ENCODE measurements at places on chromosomes 1 and 21. TPM values are rescaled to one million over a fixed set of nuclear protein-coding genes. Genes with fewer than 3 reads are reported as not detected.

The TMEM125 gene
- total RNA-seq = 0.73 TPM

- DNase-seq = no peak
- H3K27ac ChIP-seq = no peak overlapping the region
- peaks cover 5% of the 10 kb centered on the region for H3K4me1 ChIP-seq
- peaks cover 22% of the 10 kb centered on the region for H3K27me3 ChIP-seq
- H3K36me3 ChIP-seq = no peaks in the 10 kb centered on the region
These were observed 3.8 kb upstream of the ZBTB21 start for GRCh38 chr21:42013931-42014330.

DNA sequence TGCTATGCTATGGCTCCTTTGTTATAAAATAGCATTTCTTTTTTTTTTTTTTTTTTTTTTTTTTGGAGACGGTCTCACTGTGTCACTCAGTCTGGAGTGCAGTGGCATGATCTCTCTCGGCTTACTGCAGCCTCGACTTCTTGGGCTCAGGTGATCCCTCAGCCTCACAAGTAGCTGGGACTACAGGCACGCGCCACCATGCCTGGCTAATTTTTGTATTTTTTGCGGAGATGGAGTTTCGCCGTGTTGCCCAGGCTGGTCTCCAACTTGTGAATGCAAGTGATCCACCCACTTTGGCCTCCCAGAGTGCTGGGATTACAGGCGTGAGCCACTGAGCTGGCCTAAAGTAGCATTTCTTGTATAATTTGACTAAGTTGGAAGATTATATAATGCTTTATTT lies 10.8 kb downstream of the CAMTA1 start:
- peaks cover 7% of the 10 kb centered on the region for H3K4me1 ChIP-seq
- H3K27me3 ChIP-seq = no peaks in the 10 kb centered on the region
- DNase-seq = no peak

The NR5A2 gene
- total RNA-seq = not detected

The UBE2U gene
- total RNA-seq = not detected

DNA sequence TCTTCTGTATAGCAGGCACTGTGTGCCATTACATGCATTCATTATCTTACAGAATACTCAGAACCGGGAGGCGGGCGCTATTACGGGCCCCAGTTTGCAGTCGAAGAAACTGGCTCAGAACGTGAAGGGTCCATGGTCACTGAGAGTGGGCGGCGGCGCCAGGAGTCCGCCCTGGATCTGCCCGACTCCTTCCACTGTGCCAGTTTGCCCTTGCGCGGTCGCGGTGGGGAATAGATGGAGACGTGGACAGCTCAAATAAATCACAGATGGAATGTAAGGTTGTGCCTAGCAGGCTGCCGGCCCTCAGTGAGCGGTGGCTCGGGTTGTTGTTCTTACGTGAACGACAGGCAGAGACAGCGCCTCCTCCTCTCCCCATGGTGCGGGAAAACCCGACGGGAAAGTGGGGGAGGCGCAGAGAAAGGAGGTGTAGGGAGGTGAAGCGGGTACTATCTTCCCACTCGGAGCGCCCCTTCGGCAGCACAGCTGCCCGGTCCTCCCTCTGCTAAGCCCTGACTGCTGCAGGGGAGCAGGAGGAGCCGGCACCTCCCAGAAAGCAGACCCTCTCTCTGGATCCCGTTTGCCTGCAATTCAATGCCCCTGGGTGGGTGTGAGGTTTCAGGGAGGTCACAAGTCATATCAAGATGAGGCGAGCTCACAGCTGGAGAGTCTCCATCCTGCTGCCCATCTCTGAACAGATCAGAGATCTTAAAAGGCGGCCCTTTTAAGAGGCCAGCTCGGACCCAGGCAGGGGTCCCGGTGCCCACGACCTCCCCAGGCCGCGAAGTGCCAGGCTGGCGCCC lies 1.1 kb downstream of the COL9A2 start:
- peaks cover 15% of the 10 kb centered on the region for H3K4me1 ChIP-seq
- H3K4me3 ChIP-seq = peak overlapping the region; percentile 56
- no peak overlapping the region for H3K27ac ChIP-seq
- no peaks in the 10 kb centered on the region for H3K36me3 ChIP-seq

- peak; percentile 87 for DNase-seq
- H3K4me3 ChIP-seq = no peak overlapping the region
- no peak overlapping the region for H3K27ac ChIP-seq
These were observed 26.6 kb upstream of the HPDL start for GRCh38 chr1:45299981-45300668.

DNA sequence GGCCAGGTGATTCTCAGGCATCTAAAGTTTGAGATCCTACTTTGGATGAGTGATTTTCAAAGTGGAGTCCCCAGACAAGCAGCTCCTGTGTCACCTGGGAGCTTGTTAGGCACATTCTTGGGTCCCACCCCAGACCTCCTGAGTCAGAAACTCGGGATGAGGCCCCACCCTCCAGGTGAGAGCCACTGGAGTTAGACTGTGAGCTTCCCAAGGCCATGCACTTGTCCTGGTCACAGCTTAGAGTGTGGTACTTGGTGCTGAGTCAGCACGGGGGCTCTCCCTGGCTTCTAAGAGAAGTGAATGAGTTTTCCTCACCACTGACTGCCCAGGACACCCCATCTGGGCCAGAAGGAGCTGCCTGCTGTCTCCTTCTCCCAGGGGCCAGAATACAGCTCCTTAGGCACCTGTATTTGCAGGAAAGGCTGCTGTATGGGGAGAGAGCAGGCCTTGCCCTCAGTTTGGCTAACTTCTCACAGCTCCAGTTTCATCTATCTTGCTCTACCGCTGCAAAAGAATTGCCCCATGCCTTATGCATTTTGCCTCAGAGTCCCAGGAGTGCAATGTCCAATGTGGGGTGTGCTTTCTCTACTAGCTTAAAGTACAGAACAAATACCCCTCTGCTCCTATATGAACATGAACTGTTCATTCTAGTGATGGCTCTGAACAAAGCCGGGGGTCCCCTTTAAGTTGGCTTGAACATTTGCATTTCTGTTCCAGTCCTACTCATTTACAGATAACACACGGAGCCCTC lies 98.1 kb downstream of the PSMG1 start:
- H3K36me3 ChIP-seq = no peaks in the 10 kb centered on the region
- H3K27ac ChIP-seq = no peak overlapping the region
- no peaks in the 10 kb centered on the region for H3K27me3 ChIP-seq
- H3K4me3 ChIP-seq = no peak overlapping the region

The ETV3L gene
- not detected for total RNA-seq

DNA sequence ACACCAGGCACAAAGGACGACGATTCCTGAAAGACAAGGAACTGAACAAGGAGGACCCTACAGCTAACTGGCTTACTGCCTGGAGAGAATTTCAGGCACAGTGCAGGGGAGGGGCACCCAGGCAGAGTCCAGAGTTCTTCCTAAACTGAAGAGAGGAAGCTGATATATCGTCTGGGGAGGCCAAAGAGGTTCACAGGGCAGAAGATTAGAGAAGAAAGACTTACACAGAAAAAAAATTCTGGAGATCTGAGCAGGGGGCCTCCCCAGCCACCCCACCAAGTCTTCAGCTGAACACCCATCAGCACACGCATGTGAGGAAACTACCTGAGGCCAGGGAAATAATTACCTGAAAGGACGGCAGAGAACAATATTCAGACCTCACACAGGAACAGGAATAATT lies 24.6 kb downstream of the SORT1 start:
- H3K4me3 ChIP-seq = no peak overlapping the region
- H3K27ac ChIP-seq = peak overlapping the region; percentile 13
- no peaks in the 10 kb centered on the region for H3K36me3 ChIP-seq
- H3K27me3 ChIP-seq = no peaks in the 10 kb centered on the region
- no peaks in the 10 kb centered on the region for H3K4me1 ChIP-seq

The LIN28A gene
- total RNA-seq = 1,384 TPM

The ZBTB17 gene
- 19.5 TPM for total RNA-seq

GRCh38 chr1:230208619-230209261 lies 141.7 kb downstream of the GALNT2 start:
- DNase-seq = no peak
- H3K4me3 ChIP-seq = no peak overlapping the region
- peaks cover 16% of the 10 kb centered on the region for H3K4me1 ChIP-seq

DNA sequence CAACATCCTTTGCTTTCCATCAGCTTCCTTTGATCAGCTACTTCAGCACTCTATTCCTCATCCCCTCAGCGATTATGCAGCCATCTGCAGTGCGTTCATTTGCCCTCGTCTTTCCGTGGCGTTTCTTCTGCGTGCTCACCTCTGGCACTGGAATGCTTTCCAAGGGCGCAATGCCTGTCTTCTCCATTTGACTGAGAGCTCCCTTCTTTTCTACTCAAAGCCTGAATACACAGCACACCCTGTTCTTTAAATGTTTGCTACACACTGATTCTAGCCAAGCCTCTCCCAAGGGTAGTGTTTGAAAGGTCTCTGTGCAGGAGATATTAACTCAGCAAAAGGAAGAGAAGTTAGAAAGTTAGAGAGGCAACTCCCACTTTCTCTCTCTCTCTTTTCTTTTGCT lies 22.6 kb downstream of the C1orf116 start:
- H3K36me3 ChIP-seq = no peaks in the 10 kb centered on the region
- H3K27me3 ChIP-seq = no peaks in the 10 kb centered on the region

DNA sequence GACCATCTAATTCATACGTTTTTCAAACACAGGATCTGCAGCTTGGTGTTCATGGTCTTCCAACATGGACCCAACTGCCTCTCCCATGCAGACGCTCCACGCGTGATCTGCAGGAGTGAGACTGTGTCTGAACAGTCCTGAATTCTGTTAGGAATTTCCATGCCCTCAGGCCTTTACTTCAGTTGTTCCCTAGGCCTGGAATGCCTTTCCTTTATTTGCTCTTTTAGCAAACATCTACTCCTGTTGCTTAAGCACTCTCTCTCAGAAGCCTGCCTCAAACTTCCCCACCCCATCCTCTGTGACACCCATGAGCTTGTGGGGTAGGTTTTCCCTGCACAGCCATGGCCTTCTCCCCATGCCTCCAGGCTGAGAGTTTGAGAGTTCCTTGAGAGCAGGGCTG lies 73.7 kb downstream of the DMRTB1 start:
- no peaks in the 10 kb centered on the region for H3K4me1 ChIP-seq
- H3K36me3 ChIP-seq = no peaks in the 10 kb centered on the region
- H3K27me3 ChIP-seq = no peaks in the 10 kb centered on the region
- no peak overlapping the region for H3K4me3 ChIP-seq

The GNAT2 gene
- total RNA-seq = 0.25 TPM

DNA sequence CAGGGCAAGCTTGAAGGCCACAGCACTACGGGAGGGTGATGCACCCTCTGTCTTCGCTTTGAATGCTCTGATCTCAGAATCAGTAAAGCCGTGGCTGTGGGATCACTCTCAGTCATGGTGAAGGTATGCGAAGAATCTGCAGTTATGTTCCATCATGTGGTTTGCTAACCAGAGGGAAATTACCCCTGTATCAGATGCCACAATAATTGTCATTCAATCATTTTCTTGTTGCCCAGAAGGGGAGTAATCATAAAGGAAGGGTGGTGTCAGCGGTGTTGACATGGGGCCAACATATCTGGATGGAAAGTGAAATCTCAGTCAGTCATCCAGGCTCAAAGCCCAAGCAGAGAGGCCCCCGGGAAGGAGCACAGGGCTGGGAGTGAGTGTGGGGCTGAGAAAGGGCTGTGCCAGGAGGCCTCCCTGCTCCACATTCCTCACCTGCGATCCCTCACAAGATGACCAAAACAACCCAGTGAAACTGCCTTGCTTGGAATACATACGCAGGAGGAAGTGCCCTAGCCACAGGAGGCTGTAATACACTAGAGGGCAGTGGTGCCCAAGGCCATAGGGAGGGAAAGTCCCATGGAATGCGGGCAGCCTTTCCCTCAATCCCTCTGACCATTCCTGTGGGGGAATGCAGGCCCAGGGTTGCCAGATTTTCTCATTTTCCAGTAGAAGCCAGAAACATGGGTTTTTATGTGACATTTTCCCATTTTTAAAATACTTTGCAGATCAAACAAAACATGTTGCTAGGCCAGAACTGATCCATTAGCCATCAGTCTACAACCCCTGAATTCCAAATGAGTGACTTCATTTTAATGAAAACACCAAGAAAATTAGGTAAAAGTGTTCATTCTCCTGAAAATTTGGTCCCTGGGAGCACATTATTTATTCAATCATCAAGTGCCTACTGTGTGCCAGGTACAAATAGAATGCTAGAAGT lies 95.7 kb upstream of the VANGL1 start:
- no peaks in the 10 kb centered on the region for H3K4me1 ChIP-seq
- no peak overlapping the region for H3K27ac ChIP-seq
- no peaks in the 10 kb centered on the region for H3K36me3 ChIP-seq
- DNase-seq = peak; percentile 65
- no peaks in the 10 kb centered on the region for H3K27me3 ChIP-seq

DNA sequence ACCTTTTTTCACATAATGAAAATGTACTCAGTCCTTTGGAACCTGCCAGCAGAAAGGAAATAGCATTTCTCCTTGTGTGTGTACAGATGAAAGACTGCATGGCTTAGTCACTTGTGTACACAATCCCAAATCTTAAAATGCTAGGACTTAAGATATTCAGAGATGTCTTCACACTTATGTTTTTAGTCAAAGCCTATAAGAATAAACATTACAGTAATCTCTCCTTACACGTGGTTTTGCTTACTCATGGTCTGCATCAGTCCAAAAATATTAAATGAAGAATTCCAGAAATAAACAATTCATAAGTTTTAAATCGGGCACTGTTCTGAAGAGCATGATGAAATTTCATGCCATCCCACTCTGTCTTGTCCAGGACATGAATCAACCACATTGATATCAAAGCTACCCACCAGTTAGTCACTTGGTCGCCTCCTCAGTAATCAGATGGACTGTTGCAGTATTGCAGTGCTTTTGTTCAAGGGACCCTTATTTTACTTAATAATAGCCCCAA lies 75.7 kb upstream of the RRP15 start:
- H3K36me3 ChIP-seq = no peaks in the 10 kb centered on the region
- no peaks in the 10 kb centered on the region for H3K4me1 ChIP-seq
- DNase-seq = no peak
- no peak overlapping the region for H3K27ac ChIP-seq
- no peak overlapping the region for H3K4me3 ChIP-seq
- H3K27me3 ChIP-seq = no peaks in the 10 kb centered on the region

- no peaks in the 10 kb centered on the region for H3K4me1 ChIP-seq
- no peaks in the 10 kb centered on the region for H3K36me3 ChIP-seq
- no peak overlapping the region for H3K4me3 ChIP-seq
- no peaks in the 10 kb centered on the region for H3K27me3 ChIP-seq
- DNase-seq = peak; percentile 56
- no peak overlapping the region for H3K27ac ChIP-seq
These were observed 31.7 kb downstream of the AK5 start for GRCh38 chr1:77313491-77313890.

DNA sequence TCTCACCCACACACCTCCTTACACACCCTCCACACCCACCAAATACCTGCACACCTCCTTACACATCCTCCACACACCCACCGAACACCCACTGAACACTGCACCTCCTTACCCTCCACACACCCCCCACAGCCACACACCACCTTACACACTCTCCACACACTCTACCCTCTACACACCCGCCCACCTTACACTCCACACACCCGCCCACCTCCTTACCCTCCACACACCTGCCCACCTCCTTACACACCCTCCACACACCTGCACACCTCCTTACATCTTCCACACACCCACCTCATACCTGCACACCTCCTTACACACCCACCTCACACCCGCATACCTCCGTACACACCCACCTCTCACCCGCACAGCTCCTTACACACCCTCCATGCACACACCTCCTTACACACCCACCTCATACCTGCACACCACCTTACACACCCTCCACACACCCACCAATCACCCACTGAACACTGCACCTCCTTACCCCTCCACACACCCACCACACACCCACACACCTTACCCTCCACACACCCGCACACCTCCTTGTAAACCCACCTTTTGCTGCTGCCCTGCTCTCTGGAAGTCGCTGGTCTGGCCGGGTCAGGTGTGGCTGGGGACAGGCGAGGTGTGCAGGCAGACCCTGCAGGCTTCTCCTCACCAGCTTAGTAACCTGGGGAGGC lies 38.5 kb downstream of the COQ8A start:
- no peak for DNase-seq
- H3K36me3 ChIP-seq = no peaks in the 10 kb centered on the region
- H3K27me3 ChIP-seq = no peaks in the 10 kb centered on the region
- no peak overlapping the region for H3K4me3 ChIP-seq
- H3K27ac ChIP-seq = no peak overlapping the region

Data from neural progenitor cell (in vitro differentiated cells).